ENCODE measurements at places on chromosomes 11 and 22.

- DNase-seq = no peak
Measured at GRCh38 chr11:60211206-60211605, 28.3 kb upstream of the MS4A6A start.

DNA sequence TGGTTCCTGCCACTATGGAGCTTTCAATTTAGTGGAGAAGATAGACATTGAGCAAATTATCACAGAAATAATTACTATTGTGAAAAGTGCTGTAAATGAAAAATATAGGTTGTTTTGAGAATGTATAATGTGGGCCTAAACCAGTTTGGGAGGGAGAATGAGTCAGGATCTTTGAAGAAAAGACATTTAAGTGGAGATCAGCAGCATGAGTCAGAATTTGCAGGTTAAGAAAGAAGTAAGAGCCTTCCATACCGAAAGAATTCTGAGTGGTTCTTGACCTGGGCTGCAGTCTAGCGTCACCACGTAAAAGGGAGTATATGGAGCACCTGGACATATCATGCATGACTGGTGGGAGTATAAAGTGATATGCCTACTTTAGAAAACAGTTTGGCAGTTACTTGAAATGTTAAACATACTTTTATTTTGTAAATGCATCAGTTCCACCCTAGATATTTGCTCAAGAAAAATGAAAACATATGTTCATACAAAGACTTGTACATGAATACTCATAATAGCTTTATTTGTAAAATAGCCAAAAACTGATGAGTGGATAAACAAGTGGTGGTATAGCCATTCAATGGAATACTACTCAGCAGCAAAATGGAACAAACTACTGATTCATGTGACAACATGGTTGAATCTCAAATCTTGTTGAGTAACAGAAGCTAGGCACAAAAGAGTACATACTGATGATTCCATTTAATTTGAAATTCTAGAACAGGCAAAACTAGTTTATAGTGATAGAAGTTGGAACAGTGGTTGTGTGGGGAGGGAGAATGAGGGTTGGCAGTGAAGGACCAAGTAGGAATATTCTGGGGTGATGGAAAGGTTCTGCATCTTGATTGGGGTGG, 99.2 kb downstream of the STIM1 start:
- no peak for DNase-seq

DNA sequence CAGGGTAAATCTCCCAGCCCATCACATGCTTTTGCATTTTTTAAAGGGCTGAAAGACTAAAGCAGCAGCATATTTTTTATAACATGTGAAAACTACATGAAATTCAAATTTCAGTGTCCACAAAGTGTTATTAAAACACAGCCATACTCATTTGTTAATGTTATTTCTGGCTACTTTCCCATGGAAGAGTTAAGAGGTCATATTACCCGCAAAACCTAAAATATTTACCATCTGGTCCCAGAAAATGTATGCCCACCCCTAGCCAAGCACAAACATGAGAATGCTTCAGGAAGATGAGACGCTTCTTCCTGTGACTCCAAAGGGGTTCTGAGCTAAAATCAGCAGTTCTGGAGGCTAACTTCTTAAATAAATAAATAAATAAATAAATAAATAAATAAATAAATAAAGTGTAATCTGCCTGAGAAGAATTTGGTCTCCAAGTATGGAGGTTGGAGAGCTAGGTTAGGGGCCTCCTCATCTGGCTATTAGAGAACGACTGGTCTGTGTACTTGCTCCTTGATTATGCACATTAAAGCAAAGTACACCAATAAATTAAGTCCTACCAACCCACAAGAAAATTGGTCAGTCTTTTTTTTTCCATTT, 9.7 kb downstream of the IMMP1L start:
- DNase-seq = no peak

DNA sequence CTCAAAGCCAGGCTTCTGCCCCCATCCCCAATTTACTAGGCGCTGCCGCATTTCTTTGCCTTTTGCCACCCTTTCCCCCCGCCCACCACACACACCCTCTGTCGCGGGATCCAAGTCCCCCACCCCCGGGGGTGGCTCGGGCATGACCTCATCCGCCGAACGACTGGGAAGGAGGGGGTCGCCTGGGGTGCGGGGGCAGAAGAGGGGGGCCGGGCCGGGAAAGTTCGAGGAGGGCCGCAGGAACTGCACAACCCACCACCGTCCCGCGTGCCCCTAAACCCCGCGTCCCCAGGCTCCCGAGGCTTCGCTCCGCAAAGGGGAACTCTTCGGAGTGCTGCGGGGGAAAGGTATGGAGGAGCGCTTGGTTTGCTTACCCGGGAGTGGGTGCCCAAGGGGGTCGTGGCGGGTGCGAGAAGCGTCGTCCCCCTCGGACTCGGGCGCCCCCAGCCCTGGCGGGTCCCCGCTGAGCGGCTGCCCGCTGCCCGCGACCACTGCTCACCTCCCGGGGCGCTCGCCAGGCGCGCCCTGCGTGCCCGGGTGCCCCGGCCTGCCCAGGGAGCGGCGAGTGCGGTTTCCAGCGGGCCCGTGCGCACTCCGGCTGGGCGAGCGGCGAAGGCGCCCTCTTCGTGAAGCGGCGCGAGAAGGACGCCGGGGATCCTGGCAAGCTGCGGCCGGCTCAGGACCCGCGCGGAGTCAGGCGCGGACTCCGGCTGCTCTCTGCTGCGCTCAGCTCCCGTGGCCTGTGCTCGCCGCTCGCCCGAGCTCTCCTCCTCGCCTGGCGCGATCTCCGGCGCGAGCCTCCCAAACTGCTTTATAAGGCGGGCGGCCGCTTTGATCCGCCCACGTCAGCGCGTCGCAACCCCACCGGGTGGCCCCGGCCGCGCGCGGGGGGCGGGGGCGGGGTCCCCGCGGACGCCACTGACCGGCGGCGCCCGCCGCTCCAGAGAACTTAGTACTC, 4.0 kb upstream of the WNT11 start:
- peak; percentile 82 for DNase-seq

DNA sequence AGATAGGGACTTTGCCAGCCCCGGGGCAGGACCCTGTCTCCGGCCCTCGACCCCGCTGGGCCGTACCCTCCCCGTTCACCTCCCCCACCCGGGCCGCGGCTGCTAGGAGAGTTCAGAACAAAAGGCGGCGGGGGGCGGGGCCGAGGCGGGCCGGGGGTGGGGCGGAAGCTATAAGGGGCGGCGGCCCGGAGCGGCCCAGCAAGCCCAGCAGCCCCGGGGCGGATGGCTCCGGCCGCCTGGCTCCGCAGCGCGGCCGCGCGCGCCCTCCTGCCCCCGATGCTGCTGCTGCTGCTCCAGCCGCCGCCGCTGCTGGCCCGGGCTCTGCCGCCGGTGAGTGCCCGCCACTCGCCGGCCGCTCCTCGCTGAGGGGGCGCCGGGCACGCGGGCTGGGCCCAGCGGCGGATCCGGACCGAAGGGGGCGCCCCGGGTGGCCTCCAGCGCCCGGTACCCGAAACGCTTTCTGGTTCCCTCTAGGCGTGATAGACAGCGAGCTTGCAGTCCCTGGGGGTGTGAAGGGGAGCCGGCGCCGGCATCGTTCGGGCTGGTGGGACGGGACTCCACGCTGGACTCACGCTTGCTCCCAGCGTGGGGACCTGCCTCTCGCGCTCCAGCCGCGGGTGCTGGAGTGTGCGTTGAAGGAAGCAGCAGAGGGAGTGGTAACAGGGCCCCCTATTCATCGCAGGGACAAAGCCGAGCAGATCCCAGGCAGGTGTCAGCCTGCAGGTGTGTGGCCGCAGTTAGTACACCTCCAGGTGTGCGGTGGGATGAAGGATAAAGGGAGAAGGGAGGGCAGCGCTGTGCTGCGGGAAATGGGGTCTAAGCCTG, at the start of gene MMP11:
Gene MMP11 (plus strand): TSS at position 201 of the 825 bp plus-strand sequence. CDS start 22 bp downstream, at position 223.
- DNase-seq = peak; percentile 85

DNA sequence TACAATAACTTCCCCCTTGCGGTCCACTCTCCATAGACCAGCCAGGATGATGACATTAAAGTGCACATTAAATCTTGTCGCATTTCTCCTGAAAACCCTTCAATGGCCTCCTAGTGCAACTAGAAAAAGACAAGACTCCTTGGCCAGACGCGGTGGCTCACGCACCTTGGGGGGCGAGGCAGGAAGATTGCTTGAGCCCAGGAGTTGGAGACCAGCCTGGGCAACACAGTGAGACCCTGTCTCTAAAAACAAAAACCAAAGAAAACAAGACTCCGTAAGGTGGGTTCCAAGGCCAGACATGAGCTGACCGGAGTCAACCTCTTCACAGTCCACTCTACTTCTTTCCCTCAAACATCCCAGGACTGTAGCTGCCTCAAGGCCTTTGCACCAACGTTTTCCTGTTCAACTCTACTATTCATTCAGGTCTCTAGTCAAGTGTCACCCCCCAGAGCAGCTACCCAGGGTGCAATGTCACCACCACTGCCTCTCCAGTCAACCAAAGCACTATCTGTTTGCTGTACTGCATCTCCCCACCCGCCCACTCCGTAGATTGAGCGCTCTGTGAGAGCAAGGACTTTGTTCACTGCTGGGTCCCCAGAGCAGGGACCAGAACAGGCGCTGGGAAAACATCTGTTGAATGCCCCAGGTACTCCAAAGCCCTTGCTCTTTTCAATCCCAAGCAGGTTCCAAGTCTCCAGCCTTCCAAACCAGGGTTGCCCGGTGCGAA, 739 bp downstream of the ZMAT5 start:
- no peak for DNase-seq

DNA sequence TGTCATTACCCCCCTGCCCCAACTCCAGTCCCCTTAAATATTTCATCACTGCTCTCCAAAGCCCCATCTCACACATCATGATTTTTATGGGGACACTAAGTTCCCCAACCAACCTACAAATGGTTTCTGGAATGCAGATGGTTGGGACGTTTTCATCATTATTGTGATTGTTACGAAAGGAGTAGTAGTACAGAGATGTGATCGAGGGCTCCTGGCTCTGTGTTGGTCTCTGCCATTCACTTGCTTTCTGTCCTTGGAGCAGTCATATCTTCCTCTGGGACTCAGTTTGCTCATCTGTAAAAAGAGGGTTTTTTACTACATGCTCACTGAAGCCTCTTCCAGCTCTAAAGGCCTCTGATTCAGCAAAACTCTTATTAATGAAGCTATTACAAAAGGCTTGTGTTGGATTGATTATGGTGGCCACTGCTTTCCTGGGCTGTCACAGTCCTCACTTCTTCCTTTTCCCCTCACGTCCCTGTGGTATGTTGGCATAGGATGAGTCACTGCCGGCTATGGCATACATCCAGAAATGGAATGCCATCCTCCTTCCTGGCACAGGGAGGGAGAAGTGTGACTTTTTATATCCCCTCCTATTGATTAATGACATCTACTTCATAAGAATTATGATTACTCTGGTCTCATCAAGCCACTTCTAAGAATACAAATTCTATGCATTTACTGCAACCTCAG, 593.7 kb downstream of the METTL15 start:
- DNase-seq = no peak
